ENCODE measurements at places on chromosomes 4 and X.

GRCh38 chr4:147430111-147430510, 50.8 kb upstream of the EDNRA start:
- no peak for DNase-seq

GRCh38 chr4:15738877-15739276, 36.0 kb downstream of the BST1 start:
- no peak for DNase-seq

DNA sequence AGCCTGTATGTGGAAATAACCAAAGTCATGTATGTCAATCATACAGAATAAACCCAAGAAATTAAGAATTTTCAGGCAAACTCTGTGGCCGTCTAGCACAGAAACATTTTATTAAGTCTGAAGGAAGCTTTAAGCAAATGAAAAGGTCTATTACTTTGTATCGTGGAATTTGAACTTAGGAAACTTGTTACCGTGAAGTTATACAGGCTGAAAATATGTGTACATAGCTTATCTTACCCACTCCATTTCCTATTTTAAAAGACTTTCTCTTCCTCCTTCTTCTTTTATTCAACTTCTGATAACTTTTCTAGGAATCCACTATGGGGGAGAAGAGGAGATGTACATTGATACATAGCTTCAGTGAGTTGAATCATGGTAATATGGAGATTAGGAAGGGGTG, 108.3 kb downstream of the AGTR2 start:
- DNase-seq, result no peak

DNA sequence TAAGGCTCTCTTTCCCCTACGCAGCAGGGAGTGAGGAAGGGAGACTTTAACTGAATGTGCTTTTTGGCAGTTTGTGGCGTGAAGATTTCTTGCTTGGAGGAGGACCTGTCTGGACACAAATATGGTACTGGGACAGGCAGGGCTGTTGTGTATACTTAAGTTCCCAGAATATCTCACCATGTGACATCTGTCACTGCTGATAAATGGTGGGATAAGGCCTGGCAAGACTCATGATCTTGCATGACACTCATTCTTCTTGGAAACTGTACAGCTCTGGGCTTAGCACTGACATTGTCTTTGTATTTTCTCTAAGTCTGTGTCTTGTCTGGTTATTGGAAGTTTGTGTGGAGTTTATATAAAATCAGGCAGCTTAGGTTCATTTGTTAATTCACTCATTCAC, 93.1 kb downstream of the STK32B start:
- no peak for DNase-seq

GRCh38 chr4:89123451-89123851, 12.1 kb downstream of the TIGD2 start:
- DNase-seq, result no peak

- DNase-seq, result no peak
Observed at GRCh38 chrX:861340-861890, 230.8 kb downstream of the SHOX start.

- DNase-seq, result no peak
Observed at GRCh38 chrX:8565729-8566128, 101.1 kb downstream of the VCX3B start.

- DNase-seq, result no peak
Observed at GRCh38 chr4:6815029-6815836, 32.7 kb downstream of the KIAA0232 start.

DNA sequence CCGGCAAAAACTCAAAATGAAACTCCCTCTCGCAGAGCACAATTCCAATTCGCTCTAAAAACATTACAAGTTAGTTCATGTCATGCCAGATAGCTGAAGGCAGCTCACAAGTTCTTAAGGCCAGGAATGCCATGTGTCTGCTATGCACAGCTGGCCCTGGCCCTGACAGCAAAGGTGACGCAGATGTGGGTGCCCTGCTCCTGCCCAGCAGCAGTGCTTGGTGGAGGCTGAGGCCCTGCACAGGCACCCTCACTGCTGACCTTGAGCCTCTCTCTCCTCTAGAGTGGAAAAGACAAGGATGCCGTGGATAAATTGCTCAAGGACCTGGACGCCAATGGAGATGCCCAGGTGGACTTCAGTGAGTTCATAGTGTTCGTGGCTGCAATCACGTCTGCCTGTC, 2.9 kb downstream of the S100P start:
- DNase-seq, result no peak

DNA sequence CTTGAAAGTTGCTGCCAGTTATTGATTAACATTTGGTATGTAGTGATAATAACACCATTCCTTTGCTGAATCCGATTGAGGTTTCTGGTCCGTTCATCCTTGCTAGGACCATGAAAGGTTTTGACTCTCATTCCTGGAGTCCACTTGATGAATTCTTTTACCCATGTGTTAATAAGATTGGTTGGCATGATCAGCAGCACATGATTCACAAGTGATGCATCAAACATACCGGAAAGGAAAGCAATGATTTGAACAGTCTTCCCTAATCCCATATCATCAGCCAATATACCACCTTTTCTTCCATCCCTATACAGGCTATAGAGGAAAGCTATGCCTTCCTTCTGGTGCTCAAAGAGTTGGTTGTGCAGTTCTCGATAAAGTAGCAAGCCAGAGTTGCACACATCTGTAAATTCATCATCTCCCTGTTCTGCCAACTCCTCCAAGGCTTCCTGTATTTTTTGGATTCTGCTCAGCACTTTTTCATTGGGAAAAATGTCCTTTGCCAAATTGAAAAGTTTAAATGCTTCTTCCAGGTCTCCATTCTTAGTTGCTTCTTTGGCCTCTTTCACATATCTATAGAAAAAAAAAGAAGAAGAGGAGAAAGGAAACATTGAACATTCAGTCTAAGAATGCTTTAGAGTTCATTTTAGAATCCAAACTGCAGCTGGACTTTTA, 26.7 kb downstream of the PIN4 start:
- no peak for DNase-seq

GRCh38 chr4:7083597-7084563, 16.0 kb upstream of the GRPEL1 start:
- DNase-seq, result no peak

DNA sequence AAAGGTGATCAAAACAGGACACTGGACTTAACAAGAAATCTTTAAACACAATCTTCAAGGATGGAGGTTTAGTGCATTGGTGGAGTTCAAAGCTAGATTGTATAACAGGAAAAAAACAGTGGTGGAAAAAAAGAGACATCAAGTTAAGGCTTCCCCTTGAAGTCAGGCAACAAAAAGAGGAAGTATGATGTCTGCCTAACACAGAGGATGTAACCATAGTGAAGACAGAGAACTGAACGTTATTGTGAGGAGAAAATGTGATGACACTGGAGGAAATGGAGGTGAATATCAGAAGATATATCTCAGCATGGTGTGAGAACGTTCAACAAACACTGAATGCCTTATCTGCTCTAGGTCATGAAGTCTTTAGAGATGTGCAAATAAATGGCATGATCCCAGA, 192.4 kb upstream of the AR start:
- DNase-seq, result no peak

DNA sequence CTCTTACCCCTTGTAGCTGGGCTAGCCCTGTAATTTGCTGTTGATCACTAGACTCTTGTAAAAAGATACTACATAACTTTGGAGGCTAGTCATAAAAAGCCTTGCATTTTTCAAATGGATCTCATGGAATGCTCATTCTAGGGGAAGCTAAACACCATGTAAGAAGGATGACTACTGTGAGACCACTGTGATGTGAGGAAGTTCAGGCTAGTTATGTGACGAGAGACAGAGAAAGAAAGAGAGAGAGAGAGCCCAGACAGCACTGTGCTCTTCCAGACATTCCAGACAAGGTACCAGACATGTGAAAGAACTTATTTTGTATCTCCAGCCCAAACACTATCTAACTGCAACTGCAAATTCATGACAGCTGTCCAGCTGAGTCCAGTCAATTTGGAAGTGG, 404.6 kb upstream of the PITX2 start:
- no peak for DNase-seq

DNA sequence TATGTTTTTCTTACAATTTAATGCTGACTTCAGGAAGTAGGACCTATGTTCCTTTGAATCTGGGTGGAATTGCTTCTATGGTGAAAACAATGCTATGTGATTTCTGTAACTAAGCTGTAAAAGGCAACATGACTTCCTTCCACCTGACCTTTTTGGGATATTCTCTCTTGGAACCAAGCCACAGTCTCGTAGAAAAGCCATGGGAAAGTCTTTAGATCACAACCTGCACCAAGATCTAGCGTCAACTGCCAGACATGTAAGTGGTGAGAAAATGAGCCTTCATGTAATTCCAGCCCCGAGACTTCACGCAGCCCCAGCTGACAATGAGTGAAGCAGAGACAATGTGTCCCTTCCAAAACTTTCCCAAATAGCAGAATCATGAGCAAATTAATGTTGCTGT, 297.0 kb upstream of the DCAF8L1 start:
- no peak for DNase-seq

DNA sequence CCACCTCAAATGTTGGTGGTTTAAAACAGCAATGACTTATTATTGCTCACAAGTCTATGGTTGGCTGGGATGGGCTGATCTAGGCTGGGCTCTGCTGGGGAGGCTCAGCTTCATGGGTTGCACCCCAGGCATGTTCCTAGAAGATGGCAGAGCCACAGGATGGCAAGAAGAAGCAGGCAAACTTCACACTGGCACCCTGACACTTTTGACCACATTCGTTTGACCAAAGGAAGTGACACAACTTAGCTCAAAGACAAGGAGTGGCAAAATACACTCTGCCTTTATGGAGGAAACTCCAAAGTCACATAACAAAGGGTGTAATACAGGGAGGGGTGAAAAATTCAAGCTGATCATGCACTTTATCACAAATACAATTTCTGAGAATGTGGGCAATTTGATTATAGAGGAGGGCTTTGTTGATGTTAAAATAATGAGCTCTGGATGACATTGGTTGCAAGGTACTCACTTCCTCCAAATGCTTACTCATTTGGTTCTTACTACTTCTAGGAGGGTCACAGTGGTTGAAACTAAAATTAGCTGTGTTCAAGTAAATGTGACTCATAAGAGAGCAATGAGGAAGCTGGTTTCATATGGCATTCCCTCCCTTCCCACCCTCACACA, 249.2 kb upstream of the RPS6KA3 start:
- peak; percentile 13 for DNase-seq

GRCh38 chr4:139854668-139855403, 189.2 kb downstream of the MGST2 start:
- DNase-seq, result no peak

DNA sequence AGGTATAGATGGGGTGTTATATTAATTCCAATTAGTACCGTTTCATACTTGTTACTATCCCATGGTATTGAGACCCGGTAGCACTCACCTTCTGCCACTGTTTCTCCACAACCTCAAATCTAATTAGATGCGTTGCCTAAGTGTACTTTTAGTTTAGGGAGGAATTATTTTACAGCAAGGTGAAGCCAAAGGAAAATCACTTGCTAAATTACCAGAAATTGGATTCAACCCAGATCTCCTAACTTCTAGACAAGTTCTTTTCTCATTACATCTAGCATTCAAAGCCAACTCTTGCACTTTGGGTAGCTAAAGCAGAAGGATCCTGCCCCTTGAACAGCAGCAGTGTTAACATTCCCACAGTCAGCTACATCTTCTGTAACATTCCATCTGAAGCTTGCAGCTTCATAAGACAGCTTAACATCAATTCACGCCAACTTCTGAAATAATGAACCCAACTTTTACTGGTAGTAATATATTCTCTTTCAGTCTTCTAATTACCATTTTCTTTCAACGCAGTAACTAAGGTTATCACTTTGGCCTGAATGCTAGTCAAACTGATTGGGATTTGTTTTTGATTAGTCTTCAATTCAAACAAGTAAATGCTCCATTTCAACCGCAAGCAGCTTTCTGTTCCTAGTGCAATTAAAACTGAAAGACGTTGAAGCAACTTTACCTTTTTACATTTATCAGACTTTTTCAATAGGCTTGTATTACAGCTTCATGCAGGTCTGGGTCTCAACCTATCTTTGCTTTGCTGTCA, 934 bp upstream of the SEC31A start:
- DNase-seq, result no peak

DNA sequence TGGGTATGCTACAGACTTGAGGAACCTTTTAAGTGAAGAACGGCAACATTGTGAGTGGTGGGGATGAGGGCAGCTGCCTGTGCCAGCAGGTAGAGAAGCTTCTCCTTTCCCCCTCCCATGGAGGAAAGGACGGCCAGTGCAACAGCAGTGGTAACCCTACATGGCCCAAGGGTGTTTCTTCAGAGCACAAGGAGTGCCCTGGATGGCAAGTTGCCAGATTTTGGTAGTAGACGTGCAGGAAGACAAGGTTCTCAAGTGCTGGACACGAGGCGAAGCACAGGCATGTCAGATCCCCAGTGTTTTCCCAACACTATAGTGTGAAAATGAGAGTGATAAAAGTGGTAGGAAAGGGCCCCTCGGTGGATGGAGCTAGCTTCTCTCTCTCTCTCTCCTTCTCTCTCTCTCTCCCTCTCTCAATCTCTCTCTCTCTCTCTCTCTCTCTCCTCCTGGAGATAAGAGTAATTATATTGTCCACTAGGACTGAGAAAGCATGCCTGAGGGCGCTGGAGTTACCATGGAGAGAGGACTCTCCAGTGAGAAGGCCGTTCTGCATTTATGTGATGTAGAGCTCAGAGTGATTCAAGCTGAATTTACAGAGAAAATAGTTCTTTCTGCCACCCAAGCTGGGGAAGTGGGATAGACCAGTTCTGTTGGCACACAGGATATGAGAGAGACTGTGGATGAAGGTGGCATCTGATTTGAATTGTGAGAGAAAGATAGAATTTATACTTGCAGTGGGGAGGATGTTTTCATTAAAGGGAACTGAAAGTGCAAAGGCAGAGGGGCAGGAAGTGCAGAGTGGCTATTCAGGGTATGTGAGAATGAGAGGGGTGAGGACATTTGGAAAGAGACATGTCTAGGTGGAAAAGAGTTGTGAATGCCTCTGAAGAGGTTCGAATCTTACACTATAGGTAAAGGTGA, 25.7 kb upstream of the TRPC3 start:
- DNase-seq, result peak; percentile 2

- DNase-seq, result no peak
Observed at GRCh38 chr4:187294861-187295260, 571.2 kb upstream of the FAT1 start.

- DNase-seq, result no peak
Observed at GRCh38 chrX:19725641-19726040, 161.8 kb downstream of the SH3KBP1 start.

GRCh38 chr4:84573385-84574068, 9.4 kb upstream of the CDS1 start:
- peak; percentile 4 for DNase-seq

- DNase-seq, result no peak
Observed at GRCh38 chr4:139629436-139630125, 36.0 kb upstream of the MGST2 start.

GRCh38 chrX:4764888-4765287, 1051.4 kb upstream of the PRKX start:
- no peak for DNase-seq

GRCh38 chr4:74005528-74005927, 7.1 kb upstream of the CXCL5 start:
- no peak for DNase-seq

- DNase-seq, result no peak
Observed at GRCh38 chr4:3283483-3283882, 9.3 kb upstream of the RGS12 start.

- no peak for DNase-seq
Observed at GRCh38 chrX:5753291-5753690, 475.4 kb downstream of the NLGN4X start.
